Omental fat pad (tissue), 4 donors: ENCODE measurements at places on chromosomes 4 and X. TPM values are rescaled to one million over a fixed set of nuclear protein-coding genes. Genes with fewer than 3 reads are reported as not detected.

Gene ACE2
- 6.2 TPM for total RNA-seq

Gene PWWP3B
- total RNA-seq = 2.3 TPM

Gene NXF2
- not detected for total RNA-seq

Gene COL25A1
- total RNA-seq = 16.3 TPM

Gene CXorf58
- total RNA-seq = not detected

Gene SLC10A4
- total RNA-seq = 0.25 TPM

Gene PARM1
- 99.8 TPM for total RNA-seq

Gene PRRG1
- total RNA-seq = 21.8 TPM

Gene AMER1
- total RNA-seq = 2.8 TPM

Gene DSPP
- total RNA-seq = not detected

Gene TBC1D8B
- total RNA-seq = 3.5 TPM

Gene RNF212
- 9.3 TPM for total RNA-seq

Gene EGFL6
- 1.2 TPM for total RNA-seq

Gene ASMT
- total RNA-seq = not detected
